Aorta (tissue), 5 donors: ENCODE measurements at places on chromosomes 1 and 21.

DNA sequence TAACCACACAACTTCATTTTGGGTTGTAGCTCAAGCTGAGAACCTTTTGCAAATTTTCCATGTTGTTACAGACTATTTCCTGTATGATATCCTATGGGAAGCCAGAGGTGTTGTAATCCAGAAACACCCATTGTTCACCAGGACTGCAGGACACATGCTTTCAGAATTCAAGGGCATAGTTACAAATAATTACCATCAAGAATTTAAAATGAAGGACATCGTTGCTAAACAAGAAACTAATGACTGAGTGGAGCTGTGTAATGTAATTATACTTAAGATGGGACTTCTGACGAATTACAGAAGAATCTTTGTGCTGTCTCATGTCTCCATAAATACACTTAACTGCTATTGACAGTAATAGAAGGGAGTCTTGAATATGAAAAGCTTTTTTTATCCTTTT lies 47.6 kb upstream of the HOOK1 start:
- DNase-seq, result no peak

DNA sequence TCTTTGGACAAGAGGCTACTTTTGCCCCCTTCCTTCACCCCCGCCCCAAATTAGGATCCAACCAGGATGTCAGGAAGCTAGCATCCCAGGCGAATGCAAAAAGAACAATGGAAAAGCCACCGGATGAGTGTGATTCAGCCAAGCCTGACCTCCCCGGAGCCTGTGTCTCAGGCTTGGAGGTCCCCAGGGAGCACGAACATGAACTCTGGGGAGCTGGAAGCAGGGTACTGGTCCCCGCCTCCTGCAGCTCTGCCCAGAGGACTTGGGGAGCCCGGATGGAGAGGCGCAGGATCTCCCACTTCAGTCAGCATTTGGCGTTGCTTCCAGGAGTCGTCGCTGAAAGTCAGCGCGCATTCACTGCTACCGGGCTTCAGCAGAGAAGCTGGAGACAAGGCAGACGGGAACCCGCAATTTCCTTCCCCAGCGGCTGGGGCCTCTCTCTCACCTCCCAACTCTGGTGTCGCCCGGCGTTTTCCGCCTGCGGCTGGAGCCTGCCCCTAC lies 1.8 kb upstream of the TBX15 start:
- DNase-seq, result no peak

GRCh38 chr1:221437926-221438325 lies 304.0 kb downstream of the DUSP10 start:
- DNase-seq, result no peak

DNA sequence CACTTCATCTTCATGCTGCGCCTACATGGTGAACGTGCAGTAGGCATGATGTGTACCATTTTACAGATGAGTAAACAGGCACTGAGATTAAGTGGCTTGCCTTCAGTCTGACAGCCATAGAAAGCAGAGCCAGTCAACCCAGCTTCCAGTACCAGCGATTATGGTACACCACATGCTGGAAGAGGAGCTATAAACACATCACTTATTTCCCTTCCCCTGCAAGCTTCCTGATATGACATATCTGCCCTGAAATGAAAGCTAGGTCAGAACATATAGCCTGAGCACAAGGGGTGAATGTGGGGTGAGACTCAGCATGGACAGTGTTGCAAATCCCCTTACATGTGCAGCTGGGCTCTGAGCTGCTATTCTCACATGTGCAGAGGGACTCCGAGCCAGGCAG lies 33.8 kb upstream of the IL20 start:
- DNase-seq, result no peak

GRCh38 chr1:26317612-26318337 lies at the start of gene CD52:
CD52 (plus strand) TSS chr1:26317958; CDS start chr1:26318018, 60 bp downstream.
- DNase-seq, result no peak

DNA sequence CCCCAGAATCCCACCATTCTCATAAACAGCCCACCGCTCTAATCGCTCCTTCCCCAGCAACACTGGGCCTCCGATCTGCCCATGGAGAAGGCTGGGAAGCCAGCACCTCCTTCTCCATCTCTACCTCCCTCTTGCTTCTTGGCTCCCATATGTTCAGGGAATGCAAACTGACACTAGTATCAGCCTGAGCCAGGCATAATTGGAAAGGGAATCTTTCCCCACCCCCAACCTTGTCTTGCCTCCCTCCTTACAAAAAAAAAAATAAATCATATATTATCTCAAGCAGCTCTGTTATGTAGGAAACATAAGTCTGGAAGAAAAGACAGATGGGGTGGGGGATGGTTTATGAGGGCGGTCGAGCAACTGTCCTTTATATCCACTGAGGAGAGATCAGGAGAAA lies 127.2 kb downstream of the NAV1 start:
- no peak for DNase-seq

GRCh38 chr1:87515781-87516180 lies 187.1 kb downstream of the LMO4 start:
- DNase-seq, result no peak
